Stomach (tissue), 19 donors: ENCODE measurements at places on chromosomes 2 and 18.
A peak's percentile ranks its signal among the peaks of the same experiment; 100 is the strongest.

DNA sequence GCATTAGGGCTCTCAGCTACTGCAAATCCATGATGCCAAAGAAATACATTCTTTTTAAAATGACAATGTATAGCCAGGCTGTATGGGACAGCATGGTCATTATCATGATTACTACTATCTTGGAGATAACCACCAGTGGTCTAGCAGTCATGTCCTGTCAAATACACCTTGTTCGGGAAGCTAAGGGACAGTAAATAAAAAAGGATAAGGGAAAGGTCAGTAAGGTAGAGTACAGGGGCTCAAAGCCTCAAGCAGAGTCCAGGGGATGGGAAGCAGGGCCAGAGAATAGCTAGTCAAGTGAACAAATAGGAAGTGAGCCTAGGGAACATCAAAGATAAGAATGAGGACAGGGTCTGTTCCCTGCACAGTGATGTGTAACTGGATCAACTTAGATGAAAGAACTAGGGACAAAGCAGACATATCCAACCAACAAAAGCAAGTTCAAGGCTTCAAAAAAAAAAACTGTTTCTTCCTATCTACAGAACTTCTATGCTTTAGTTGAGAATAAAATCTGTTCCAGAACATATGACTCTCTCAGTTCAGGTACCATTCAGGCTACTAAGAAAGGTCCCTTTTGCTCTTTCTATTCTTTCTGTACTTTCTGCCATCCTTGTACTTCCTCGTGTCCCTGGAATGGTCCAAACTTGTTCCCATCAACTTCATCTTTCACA lies 62.9 kb upstream of the EHBP1 start:
- DNase-seq: no peak

DNA sequence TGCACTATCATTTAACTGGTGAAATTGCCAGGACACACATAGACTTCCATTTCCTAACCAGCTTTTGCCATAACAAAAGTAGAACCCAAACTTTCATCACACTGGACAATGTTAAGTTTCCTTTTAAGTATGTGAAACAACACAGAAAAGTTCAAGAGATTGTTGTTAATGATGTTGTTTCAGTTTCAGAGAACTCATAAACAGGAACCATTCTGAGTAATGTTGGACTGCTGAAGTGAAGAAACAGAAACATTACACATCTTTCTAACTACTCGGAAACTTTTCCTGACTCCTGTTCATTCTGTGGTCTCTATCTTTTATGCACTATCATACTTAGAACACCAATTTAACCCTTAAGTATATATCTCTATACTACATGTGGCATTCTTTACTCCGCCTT lies 179.2 kb downstream of the RIT2 start:
- no peak for DNase-seq

- no peak for DNase-seq
Observed at GRCh38 chr18:60981682-60982328, 351.4 kb upstream of the CDH20 start.

DNA sequence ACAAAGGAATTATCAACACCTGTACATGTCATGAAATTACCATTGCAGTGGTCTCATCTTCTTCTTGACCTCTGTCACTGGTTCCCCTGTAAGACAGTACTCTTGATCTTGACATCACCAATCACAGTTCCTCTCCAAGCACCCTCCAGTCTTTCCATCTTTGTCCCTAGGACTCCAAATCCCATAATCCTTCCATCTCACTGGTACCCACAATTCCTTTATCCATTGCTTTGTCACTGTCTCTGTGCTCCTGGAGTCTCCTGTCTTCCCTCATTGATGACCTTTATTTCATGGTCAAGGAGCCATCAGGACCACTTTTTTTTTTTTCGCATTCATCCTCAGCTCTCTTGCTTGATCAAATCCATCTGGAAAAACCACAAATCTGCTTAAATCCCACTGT lies 56.7 kb downstream of the COL4A3 start:
- no peak for DNase-seq

DNA sequence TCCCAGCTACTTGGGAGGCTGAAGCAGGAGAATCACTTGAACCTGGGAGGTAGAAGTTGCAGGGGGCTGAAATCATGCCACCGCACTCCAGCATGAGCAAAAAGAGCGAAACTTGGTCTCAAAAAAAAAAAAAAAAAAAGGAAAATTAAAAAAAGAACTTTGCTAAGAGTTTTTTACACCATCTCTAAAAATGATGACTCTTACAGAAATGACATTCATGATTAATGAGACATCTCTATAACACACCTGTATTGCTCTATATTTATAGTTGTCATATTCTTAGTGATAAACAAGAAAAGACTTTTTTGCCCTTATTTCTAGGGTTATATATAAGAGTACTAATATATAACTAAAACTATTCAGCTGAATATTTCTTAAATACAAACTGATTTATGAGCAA lies 34.4 kb downstream of the ANKRD44 start:
- DNase-seq: no peak

- no peak for DNase-seq
Observed at GRCh38 chr2:111664275-111664850, 219.6 kb downstream of the ANAPC1 start.

- DNase-seq: no peak
Observed at GRCh38 chr2:211709389-211709788, 829.2 kb downstream of the ERBB4 start.

- no peak for DNase-seq
Observed at GRCh38 chr2:16138811-16139662, 198.7 kb downstream of the MYCN start.

DNA sequence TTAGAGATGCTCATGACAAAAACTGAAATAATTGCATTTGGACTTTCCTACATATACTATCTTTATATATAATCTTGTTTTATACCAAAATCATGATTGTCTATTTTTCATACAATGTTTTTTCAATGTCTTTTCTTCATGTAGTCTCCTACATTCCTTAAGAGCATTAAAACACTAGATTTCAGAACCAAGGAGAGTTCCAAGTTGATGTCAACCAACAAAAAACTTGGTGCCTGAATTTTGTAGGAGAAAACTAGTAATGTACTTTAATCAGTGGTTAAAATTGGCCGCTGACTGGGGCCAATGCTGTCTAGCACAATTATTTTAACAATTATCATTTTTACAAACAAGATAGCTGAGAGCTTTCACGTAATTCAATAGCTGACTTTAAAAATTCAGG lies 678.8 kb downstream of the DCC start:
- peak; percentile 4 for DNase-seq

DNA sequence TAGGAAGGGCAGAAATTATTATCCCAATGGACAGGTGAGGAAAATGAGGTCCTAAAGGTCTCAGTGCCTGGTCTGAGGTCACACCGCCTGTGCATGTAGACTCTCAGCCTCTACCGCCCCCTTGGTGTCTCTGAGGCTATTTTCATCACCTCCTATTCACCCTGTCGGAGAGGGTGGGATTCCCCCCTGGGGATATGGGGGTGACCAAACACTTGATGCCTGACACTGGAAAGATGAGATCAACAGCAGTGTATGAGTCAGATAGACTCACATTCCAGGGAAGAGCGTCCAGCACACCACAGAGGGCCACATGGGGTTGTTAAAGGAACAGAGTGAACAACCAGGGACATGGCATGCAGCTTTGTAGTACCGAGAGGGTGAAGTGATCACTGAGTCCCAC lies 199.7 kb downstream of the SMAD2 start:
- no peak for DNase-seq

GRCh38 chr2:188381614-188382013 lies 89.9 kb downstream of the GULP1 start:
- DNase-seq: no peak

DNA sequence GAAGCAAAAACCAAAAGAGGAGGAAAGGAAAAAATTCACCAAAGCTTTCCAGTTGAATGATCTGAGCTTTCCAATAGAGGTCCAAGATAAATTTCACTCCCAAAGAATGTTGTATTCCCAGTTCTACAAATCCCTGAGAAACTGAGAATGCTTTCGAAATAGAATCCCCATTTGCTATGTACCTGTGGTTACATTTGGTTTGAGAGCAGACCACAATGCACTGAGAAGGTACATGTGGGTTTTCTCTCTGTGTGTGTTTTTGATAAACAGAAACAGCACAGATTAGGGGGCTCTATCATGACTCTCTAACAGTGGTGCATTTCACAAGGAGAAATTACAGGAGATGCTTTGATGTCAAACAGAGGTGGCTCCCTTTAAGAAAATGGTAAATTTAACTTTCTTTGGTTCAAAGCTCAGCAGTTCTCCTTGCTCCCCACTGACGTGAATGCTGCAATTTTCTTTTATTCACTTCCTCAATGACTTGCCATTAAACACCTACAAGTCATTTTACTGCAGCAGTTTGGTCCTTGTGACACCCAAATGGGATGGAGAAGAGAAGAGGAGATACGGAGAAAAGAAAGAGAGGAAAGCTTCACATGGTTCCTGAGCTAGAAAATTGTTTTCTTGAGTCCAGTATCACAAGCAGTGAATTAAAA lies 108.7 kb downstream of the EPHA4 start:
- DNase-seq: no peak

GRCh38 chr2:46337208-46337994 lies 40.2 kb downstream of the EPAS1 start:
- DNase-seq: no peak

- no peak for DNase-seq
Observed at GRCh38 chr18:24651434-24651833, 191.0 kb downstream of the HRH4 start.

- peak; percentile 69 for DNase-seq
Observed at GRCh38 chr18:36828157-36828629, 609 bp downstream of the TPGS2 start.

DNA sequence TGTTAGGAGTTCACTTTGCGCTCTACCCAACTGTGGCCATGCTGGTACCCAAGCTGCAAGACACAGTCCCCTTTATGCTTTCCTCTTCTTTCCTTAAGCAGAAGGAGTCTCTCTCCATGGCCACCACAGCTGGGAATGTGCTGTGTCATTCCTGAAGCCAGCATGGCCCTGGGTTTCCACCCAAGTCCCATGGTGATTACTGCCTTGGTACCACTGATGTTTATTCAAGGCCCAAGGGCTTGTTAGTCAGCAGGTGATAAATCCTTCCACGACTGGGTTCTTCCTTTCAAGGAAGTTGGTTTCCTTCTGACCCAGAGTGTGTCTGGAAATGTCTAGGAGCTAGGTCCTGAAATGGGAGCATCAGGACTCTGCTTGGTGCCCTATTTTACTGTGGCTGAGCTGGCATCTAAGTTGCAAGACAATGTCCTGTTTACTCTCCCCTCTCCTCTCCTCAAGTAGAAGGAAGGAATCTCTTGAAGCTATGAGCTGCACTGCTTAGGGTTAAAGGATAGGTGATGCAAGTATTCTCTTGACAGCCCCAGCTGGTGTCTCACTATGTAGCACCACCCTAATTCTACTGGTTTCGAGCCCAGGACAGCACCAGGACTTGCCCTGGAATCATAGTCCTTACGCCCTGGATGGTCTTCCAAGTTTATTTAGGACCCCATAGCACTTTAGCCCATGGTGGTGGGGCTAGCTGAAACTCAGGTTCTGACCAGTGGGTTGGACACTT lies 18.7 kb upstream of the NUP35 start:
- DNase-seq: no peak

DNA sequence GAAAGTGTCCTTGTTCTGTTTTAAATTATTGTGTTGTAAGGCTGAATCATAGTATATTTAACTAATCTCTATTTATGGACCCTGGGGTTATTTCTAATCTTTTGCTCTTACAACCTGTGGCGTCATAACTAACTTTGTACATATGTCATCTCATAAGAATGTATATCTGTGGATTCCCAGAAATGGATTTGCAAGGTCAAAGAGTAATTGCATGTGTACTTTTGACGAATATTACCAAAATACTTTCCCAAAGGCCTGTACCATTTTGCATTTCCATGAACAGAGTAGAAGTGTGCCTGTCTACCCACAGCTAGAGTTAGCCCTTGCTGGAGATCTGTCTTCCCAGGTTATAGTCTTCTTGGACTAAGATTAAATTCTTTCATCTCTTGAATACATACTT lies 42.8 kb downstream of the SEMA4F start:
- no peak for DNase-seq

GRCh38 chr18:76610933-76611749 lies 116.1 kb upstream of the ZNF516 start:
- DNase-seq: peak; percentile 48

DNA sequence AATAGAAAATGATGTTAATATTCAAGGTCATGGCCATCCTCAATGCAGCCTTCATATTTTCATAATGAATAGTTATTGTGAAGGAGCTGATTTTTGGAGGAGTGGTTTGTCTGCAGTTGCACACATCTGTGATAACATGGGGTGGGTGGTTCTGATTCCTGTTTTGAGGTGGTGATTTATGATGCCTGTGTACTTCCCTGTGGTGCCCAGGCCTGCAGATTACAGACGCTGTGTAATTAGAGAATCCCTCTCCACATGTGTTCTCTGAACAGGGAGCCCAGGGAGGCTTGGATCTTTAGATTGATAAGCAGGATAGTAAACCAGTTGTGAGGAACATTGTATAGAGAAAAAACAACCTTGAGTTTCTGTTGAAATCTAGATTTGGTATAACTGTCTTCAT lies 117.5 kb downstream of the AGAP1 start:
- no peak for DNase-seq

- DNase-seq: no peak
Observed at GRCh38 chr2:232816657-232817056, 40.3 kb upstream of the KCNJ13 start.

- peak; percentile 66 for DNase-seq
Observed at GRCh38 chr2:157840568-157841156, 35.5 kb downstream of the ACVR1 start.

DNA sequence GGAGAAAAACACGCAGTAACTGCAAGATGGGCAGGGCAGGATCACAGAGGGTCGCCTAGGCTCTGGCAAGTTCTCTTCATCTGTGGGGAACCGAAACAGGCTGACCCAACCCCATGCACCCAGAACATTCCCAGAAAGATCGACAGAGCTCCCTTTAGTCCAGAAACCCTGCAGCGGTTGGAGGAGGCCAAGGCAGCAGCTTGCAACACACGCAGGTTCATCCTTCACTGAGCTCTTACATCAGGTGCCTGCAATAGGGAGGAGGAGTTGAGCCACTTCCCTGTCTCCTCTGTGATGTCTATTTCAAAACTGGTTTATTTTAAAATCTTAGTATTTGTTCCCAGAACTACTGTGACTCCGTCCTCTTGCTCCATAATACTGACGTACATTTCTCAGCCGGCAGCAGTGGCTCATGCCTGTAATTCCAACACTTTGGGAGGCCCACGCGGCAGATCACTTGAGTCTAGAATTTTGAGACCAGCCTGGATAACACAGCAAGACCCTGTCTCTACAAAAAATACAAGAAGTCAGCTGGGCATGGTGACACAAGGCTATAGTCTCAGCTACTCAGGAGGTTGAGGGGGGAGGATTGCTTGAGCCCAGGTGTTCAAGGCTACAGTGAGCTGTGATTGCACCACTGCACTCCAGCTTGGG lies 11.5 kb upstream of the SLC11A1 start:
- peak; percentile 53 for DNase-seq
